ENCODE measurements at places on chromosomes 7 and 10.
A peak's percentile ranks its signal among the peaks of the same experiment; 100 is the strongest.

- DNase-seq = no peak
Measured at GRCh38 chr10:15587271-15587670, 132.5 kb downstream of the ITGA8 start.

DNA sequence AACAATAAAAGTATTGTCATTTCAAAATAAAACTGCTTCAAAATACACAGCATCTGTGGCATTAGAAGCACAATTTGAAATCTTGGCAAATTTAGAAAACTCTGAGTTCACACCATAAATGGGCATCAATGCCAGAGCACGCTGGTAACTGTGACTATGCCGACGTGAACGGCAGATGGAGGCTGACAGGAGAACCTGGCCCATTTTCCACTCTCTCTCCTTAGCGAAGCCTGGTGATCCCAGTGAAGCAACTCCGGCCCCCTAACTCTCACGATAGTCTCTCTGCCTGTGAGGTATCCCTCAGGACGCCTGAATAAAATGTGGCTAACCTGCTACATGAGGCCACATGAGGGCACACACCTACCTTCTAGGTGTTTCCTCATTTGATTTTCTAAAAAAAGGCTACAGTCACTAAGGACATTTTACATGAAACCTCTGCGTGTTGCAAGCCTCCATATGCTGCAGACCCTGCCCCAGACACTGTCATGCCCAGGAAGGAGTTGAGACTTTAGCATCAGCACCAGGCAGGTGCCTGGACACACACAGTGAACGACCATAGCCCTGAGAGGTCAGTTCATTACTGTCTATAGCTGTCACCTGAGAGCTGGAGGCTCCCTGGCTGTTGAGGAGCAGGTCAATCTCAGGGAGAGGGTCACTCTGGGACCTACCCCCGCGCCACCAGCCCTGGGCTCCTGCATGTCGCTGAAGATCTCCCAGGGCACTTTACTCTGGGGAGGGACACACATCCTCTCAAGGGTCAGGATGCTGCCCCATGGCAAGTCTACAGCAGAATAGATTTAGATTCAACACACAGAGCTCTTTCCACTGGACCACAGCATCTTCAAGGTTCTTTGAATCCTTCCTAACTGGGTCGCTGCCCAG, 62.9 kb upstream of the CAMK2B start:
- DNase-seq = no peak

GRCh38 chr7:39468808-39469374, 97.3 kb upstream of the YAE1 start:
- DNase-seq = no peak

GRCh38 chr7:127792528-127793342, 140.7 kb downstream of the SND1 start:
- no peak for DNase-seq

DNA sequence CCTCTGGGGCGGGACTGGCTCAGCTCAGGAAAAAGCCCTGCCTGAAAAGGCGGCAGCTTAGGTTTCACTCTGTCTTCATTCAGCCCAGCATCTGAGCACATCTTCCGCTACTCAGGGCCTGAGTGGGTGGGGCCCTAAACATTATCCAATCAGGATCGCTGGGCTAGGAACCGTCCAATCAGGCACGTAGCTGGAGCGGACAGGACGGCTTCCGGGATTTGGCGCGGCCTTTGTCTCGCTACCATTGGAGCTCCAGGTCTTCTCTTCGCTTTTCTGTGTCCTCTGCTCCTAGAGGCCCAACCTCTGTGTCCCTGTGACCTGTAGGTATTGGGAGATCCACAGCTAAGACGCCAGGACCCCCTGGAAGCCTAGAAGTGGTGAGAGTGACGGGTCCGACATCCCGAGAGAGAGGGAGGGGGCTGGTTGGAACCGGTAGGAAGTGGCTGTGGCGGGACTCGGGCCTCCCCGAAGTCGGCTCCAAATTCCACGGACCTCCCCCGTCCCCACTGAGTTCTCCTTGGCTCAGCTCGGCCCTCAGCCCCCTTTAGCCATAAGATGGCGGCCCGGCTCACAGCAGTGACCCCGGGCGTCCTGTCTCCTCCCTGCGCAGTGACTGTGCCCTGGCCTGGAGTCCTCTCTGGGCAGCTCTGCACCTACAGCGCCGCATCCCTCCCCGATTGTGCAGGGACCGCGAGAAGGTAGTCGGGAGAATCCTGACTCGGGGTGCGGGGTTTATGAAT, 99.1 kb downstream of the ZNF680 start:
- DNase-seq = peak; percentile 11

DNA sequence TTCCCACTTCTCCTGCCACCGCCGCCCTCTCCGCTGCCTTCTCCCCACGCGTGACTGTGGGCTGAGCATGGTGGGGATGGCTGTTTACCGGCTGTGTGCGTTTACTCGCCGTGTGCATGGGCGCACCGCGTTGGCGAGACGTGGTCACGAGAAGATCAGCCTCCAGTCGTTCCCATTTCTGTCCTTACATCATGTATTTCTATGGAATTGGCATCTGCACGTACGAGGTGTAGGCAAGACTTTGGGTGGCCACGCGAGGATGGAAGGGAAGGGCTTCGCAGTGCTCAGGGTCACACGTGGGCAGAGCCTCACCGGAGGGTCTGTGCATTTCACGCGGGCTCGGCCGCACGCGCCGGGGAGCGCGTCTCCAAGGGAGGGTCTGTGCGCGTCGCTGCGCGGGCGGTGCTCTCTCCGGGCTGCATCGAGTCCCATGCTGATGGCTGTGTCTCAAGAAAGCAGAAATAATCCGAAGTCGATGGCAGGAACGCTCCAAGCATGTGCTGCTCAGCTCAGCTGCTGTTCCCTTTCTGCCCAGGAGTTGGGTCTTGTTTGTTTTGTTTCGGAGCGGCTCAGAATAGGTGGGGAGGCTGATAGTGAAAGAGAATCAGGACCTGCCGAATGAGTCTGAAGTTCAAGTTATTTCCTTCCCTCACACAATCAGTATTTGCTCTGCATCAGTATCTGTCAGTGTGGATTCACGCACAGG, 973 bp downstream of the CAMK1D start:
- no peak for DNase-seq
